ENCODE measurements at places on chromosomes 1 and 21.

GRCh38 chr1:100703052-100703451 is 16.5 kb upstream of the VCAM1 start:
- DNase-seq, result no peak

DNA sequence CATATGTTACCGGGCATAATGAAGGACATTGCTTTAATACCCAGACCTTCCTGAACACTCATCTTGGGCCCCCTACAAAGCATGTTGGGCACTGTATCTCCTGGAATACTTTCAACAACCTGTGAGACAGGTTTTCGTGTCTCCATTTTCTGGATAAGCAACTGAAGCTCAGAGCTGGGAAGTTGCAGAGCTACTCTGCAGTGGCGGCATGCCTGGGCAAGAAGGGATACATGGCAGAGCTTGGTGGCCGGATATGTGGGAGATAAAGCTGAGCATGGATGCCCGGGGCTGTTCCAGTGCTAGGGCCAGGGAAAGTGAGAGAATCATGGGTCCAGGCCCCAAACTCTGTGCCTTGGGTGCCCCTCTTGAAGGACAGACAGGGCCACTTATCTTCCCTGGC is 71.6 kb upstream of the KCND3 start:
- DNase-seq, result no peak

DNA sequence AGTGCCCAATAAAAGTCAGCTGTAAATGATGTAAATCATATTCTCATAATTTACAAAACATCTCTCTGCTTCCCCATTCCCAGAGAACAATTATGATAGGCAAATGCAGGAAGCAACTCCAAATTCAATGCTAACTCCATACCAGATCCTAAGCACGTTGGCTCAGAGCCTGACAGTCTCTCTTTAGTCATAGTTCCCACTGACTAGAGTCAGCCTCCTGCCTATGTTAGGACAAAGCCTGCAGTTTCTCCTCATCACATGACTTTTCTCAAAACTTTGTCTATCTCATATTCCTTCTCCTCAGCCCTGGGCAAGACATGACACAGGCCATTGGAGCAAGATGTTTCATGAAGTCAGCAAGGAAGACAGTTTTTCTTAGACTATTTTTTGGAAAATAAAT is 101.5 kb upstream of the COL24A1 start:
- DNase-seq, result no peak

- no peak for DNase-seq
Observed at GRCh38 chr1:39262802-39263201, 58.3 kb downstream of the MACF1 start.

DNA sequence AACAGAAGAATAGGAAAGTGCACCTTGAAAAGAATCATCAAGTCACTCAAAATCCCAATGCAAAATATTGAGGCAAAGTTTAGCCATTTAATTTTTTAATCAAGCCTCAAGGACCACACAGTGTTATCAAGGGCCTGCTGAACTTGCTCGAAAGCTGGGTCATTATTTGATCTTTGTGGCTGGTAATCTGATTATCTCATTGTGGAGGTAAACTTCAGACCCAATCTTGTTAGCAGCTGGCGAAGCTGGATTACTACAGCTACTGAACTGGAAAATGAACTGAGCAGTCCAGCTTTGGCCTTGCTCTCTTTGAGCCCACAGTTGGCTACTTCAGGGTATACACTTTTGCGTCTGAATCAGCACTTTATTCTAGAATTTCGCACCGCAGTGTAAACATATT is 94.4 kb downstream of the BARHL2 start:
- DNase-seq, result no peak

DNA sequence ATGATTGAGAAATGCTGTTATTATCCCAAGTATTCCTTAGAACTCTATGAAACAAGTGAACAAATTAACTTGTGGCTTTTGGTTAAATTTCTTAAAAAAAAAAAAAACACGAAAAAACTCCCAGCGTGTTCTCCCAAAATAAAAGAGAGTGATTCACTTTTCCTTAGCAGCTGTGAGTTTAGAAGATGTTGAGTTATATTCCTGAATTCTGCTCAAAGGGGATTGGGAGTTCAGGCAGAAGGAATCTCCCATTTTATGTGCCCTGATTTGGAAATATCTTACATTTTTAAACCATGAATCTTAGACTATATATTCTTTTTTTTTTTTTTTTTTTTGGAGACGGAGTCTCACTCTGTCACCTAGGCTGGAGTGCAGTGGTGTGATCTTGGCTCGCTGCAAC is 34.3 kb downstream of the SMG7 start:
- no peak for DNase-seq

- DNase-seq, result no peak
Observed at GRCh38 chr1:38741341-38741740, 118.2 kb downstream of the RRAGC start.
